ENCODE measurements at places on chromosomes 13 and 19.
A peak's percentile ranks its signal among the peaks of the same experiment; 100 is the strongest.

GRCh38 chr19:13964776-13965175 lies 12.5 kb downstream of the DCAF15 start:
- DNase-seq: no peak

GRCh38 chr13:37627428-37627827 lies 28.9 kb upstream of the POSTN start:
- DNase-seq: no peak

- no peak for DNase-seq
Observed at GRCh38 chr13:72029981-72030380, 163.0 kb upstream of the DACH1 start.

DNA sequence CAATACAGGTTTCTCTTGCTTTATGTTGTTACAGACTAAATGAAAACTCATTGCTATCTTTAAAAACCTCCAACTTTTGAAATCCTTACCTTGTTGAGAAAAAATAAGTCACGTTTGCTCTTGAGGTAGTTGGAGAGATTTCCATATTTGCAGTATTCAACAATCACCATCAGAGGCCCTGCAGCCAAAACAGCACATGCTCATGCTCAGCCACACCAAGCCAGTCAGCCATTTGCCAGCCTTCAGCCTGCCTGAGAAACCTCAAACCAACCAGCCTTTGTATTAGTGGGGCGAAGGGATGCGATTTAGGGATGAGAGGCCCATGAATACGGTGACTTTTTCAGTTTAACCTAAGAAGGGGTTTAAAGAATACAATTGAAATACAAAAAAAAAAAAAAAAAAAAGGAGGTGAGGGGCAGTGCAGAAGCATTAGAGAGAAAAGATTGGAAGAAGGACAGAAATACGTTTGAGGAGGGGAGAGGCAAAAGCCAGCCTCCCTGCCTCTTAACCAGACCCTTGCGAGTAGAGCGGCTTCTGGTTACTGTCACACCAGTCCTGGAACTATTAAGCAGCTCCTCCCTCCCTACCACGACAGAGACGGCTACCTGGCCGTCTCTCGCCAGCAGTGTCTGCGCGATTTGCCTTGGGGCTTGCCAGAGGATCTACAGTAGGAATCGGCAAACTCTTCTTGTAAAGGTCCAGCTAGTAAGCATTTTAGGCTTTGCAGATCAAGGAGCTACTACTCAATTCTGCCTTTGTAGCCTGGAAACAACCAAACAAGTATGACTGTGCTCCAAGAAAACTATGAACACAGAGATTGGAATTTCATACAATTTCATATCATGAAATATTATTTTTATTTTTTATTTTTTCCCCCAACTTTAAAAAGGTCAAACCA lies 167.3 kb downstream of the FLT1 start:
- no peak for DNase-seq

DNA sequence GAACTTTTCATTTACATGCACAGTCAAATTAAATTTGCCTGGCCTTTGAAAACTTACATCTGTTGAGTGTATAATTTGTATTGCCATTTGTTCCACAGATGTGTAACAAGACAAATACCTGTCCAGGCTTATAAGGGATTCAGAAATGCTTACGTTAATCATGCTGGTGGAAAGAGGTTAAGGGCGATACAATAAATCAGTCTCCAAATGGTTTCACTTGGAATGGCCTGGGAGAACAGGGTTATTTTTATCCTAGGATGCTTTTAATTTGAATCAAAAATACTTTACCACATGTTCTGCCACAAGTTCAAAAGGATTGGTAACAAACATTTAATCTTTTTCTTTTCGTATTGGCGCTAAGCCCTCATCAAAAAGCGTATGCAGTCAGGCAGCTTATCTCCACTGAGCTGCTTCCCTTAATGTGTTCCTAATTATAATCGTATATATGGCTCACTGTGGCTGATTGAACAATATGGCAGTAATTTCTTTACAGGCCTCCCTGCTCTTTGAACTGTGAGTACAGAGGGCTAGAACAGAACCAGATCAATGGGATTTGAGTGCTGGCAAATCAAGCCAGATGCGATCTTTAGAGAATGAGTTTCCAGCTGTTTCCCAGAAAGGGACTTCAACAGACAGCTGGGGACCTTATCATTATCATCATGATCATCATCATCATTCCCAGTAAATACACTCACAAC lies 425.7 kb downstream of the SPRY2 start:
- no peak for DNase-seq

DNA sequence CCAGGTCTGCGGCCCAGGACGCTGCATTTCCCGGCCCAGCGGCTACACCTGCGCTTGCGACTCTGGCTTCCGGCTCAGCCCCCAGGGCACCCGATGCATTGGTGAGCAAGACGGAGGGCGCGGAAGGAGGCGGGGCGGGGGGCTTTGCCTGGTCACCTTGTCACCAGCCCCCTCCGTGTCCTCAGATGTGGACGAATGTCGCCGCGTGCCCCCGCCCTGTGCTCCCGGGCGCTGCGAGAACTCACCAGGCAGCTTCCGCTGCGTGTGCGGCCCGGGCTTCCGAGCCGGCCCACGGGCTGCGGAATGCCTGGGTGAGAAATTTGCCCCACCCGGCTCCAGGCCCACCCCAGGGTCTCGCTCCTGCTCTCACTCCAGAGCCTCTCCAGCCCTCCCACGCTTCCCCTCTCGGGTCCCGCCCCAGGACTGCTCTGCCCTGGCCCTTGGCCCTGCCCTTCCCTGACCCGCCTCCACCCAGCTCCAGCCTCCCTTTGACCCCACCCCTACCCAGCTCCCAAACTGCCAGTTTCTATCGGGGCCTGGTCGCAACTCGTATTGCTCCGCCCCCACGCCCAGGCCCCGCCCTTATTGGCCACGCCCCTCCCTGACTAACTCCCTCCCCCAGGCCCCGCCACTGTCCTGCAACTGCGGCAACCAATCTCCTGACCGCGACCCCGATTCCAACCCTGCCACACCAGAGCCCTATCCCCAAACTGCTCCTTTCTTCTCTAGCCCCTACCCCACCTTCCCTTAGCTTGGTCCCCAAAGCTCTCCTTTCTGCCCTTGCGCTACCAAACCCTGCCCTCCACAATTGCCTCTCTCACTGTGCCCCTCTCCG lies 8.6 kb downstream of the LTBP4 start:
- no peak for DNase-seq

GRCh38 chr13:27617881-27618321 lies 2.4 kb downstream of the LNX2 start:
- DNase-seq: no peak

DNA sequence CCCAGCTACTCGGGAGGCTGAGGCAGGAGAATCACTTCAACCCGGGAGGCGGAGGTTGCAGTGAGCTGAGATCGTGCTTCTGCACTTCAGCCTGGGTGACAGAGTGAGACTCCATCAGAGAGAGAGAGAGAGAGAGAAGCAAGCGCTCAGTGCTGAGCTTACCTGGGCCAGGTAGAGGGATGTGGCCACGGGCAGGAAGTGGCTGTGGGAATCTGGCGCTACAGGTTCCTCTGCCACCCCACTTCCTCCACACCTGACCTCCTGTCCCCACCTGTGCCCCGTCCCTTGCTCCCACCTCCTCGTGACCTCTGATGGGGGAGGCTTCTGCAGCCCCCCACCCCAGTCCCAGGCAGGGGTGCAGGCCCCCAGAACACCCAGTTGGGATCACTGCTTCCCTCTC lies 1.0 kb upstream of the NCCRP1 start:
- DNase-seq: no peak

DNA sequence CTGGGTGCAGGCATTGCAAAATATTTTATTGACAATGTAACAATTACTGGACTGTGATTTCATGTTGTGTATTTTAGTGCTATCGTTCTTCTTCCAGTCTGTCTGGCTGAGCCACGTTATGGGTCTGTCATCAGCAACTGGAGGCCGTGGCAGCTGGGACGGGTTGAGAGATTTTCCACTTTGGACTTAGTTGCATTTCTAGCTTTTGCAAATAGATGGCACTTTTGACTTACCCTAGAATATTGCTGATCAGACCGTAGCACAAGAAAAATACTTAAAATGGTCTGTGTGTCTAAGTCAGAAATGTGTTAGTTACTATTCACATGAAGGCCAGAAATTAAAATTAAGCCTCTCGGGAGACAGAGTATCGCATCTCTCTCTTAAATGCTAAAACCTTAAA lies 211.1 kb downstream of the TEX29 start:
- DNase-seq: peak; percentile 29

DNA sequence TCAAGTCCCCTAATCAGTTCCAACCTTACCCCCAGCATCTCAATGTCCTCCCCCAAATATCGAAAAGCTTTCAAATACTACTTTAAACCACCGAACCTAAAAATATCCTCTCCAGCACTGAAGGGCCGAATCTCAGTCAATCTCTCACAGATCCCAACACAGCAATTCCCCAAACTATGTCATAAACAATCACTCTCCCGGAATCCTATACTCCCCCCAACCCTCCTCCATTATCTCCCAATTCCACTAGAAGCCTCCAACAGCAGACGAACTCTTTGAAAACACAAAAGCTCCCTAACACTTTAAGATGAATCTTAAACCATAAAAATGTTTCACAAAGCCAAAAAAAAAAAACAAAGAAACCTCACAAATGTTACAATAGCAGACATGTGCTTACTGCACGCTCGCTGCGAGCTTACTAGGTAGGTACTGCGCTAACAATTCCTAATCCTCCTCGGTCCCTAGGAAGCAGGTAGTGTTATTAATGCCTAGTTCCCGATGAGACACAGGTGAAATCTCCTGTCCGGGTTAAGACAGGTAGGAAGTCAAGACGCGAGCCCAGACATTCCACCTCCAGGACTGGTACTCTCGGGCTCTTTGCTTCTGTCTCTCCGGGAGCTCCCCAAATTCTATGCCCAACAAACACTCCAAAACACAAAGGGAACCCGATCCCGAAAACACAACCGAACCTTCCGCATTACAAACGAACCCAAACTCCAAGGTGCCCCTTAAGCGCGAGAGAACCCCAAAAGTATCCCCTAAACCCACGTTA lies 14.2 kb downstream of the FBXO46 start:
- DNase-seq: no peak

GRCh38 chr13:109819874-109820273 lies 33.5 kb upstream of the IRS2 start:
- DNase-seq: no peak

Measured in NCI-H2107 (cell line).